ENCODE measurements at places on chromosomes 13 and 19.

DNA sequence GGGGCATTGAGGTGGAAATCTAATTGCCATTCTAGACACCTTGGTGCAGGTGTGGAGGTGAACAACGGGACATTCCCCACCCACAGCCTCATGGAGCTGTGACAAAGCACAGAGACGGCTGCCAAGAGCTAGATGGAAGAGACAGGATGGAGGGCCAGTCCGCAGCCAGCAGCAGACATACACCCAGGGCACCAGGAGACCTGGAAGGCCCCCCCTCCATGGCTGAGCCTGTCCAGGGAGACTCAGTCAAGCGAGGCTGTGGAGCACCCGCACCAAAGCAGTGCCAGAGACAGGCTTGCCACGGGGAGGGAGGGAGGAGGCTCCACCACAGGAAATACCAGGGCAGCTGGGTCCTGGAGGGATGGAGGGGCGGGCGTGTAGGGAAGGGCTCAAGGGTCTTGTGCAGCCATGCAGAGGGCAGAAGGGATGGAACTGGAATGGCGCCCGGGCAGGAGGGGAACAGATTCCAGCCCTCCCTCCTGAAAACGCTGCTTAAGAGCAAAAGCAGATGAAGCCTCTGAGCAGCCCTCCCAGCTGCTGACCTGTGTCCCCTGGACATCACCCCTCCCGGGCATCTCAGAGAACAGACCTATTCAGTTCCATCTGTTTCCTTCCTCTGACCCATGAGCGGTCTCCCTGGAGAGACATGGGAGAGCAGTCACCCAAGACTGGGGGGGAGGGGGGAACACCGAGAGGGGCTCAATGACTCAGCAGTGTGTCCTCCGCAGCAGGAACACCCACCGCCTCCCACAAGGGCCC is 14.4 kb downstream of the EPS15L1 start:
- DNase-seq, result no peak

GRCh38 chr19:39996218-39996810 is 546 bp upstream of the ZNF546 start:
- no peak for DNase-seq

- DNase-seq, result no peak
Measured at GRCh38 chr13:67964986-67965385, 734.9 kb upstream of the PCDH9 start.

- DNase-seq, result no peak
Measured at GRCh38 chr19:41796362-41796761, at the start of gene CEACAM3. Gene CEACAM3 (plus strand): TSS chr19:41796587. CDS start chr19:41796678, 91 bp downstream.

- DNase-seq, result no peak
Measured at GRCh38 chr13:113935001-113935844, 38.7 kb downstream of the C13orf46 start.

Data from NCI-H187 (cell line).